ENCODE measurements at places on chromosomes 3 and 15. TPM values are rescaled to one million over a fixed set of nuclear protein-coding genes. Genes with fewer than 3 reads are reported as not detected.
A peak's percentile ranks its signal among the peaks of the same experiment; 100 is the strongest.

Gene WDR93
- total RNA-seq = 1.1 TPM

- no peak for DNase-seq
Observed at GRCh38 chr15:85600001-85600400, 194.7 kb downstream of the KLHL25 start.

Gene GHSR
- not detected for total RNA-seq

GRCh38 chr3:10370429-10370828, 49.5 kb upstream of the SEC13 start:
- no peak for DNase-seq

DNA sequence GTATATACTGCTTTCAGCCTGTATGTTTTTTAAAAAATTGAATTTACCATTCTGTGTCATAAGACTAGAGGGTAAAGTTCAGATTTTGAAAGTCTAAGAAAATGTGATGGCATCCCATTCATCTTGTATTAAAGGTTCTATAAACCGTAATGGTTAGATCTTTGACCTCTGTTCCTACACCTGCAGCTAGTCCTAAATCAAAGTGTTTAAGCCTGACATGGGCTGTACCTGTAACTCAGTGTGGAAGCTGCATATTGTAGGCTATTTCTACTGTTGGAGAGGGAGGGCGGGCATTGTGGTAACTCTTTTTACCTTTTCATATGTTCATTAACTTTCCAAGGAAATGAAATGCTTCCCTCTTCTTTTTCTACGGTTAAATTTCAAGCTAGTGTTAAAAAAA, 53.9 kb downstream of the ARHGEF26 start:
- no peak for DNase-seq

DNA sequence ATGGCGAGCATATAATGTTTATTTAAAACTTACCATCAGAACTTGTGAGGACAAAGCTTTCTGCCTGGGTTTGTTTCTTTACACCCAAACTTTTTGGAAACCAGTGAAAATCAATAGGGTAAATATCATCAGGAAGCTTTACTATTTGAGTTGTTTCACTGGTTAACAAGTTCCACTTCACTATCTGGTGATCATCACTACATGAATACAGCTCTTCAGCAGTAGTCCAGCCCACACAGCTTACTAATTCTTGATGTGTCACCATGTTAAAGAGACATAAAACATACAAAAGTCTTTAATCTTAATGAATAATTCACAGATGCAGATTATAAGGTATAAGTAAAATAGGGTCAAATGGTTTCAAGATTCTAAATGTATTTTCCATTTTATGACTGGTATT, 17.6 kb downstream of the IFT80 start:
- DNase-seq = no peak

Gene STXBP5L
- 13.3 TPM for total RNA-seq

Gene SIDT1
- total RNA-seq = 1.1 TPM

Gene ITGA11
- total RNA-seq = 1.2 TPM

DNA sequence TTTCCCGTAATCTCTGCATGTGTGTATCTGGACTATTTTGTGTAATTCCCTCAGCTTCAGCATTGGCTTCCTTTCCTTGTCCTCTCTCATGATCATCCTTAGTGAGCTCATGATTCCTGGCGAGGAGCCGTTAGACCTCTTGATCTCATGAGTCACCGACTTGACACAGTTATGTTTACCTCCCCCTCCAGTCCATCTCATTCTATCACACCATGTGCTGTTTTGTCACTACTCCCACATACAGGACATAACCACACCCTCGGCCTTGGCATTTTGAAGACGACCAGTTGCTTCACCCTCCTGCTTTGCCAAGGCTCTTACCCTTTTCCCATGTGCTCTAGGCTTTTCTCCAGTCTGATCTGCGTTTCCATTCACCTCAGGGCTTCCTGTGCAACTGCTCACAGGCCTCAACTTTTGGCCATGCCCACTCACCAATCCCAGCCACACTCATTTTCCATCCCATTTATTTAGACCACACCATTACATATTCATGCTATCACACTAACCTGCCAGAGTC, 41.5 kb downstream of the CP start:
- DNase-seq = peak; percentile 96

- peak; percentile 90 for DNase-seq
Observed at GRCh38 chr3:155233213-155233612, 60.3 kb downstream of the STRIT1 start.

GRCh38 chr3:146532406-146532805, 12.0 kb downstream of the PLSCR1 start:
- DNase-seq = no peak

DNA sequence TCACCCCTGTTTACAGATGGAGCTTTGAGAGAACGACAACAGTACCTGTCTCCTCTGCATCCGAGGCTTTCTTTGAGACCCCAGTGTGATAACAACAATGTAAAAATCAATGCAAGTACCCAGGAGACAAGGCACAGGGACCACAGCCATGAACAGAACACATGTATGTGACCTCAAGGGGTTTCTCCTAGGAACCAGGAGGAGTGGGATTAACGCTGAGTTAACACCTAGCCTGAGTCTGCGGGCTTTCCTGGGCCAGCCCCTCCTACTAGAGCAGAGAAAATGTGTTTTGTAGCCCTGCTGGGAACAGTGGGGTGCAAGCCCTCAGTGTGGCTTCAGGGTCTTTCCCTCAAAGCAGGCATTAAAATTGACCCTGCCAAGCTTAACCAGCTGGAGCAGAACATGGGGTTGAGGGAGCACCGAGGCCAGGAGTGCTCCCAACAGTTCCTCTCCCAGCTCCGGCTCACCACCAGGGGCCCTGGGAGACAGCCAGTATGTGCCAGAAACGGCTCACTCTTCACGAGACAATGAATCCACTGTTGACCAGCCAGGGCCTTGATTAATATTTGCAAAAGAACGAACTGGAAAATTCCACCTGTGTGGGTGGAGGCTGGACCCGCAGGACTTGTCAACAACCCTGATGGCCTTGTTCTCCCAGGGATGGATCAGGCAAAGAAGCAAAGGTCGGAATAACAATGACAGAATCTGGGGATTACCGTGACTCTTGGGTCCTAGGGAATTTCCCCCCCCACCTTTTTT, 3.6 kb downstream of the CHDH start:
- no peak for DNase-seq

Gene LTF
- total RNA-seq = 0.36 TPM

Gene RARRES1
- total RNA-seq = 13.0 TPM

Gene LRTM1
- not detected for total RNA-seq

Gene KLHL24
- 144 TPM for total RNA-seq

Gene MED12L
- 0.71 TPM for total RNA-seq

GRCh38 chr15:90989040-90989768, 5.1 kb downstream of the PRC1 start:
- no peak for DNase-seq

Gene OXNAD1
- 11.6 TPM for total RNA-seq

Gene DUSP7
- 6.8 TPM for total RNA-seq

Gene DNAH12
- 0.28 TPM for total RNA-seq

DNA sequence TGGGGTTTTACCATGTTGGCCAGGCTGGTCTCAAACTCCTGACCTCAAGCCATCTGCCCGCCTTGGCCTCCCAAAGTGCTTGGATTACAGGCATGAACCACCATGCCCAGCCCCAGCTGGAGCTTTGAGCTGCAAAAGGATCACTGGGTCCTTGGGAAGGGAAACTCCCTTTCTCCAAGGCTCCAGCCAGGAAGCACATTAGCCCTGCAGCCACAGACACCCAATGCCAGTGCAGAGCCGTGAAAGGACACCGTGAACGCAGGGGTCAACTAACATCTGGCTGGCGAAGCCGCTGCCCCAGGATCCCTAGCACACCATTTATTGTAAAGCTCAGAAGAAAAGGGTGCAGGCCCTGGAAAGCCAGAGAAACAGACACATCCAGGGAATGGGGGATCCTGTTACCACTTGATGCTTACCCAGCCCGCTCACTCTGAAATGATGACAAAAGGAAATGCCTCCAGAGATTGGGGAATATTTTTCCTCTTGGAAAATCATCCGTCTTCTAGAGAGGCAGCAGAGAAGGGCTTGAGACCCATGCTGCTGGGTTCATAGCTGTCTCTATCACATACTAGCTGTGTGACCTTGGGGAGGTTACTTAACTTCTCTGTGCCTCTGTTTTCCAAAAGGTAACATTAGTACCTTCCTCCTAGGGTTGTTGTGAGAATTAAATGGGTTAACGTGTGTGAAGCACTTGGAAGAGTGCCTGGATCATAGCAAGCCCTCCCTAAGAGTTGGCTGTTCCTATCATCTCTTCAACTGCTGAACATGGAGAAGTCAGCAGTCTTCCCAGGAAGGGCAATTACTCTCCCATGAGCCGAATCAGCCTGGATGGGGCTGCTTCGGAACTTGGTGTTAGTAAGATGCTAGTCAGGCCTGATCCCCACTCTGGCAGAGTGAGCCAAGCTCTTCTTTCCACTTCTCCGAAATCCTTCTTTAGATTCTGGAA, 40.8 kb downstream of the LMCD1 start:
- no peak for DNase-seq

DNA sequence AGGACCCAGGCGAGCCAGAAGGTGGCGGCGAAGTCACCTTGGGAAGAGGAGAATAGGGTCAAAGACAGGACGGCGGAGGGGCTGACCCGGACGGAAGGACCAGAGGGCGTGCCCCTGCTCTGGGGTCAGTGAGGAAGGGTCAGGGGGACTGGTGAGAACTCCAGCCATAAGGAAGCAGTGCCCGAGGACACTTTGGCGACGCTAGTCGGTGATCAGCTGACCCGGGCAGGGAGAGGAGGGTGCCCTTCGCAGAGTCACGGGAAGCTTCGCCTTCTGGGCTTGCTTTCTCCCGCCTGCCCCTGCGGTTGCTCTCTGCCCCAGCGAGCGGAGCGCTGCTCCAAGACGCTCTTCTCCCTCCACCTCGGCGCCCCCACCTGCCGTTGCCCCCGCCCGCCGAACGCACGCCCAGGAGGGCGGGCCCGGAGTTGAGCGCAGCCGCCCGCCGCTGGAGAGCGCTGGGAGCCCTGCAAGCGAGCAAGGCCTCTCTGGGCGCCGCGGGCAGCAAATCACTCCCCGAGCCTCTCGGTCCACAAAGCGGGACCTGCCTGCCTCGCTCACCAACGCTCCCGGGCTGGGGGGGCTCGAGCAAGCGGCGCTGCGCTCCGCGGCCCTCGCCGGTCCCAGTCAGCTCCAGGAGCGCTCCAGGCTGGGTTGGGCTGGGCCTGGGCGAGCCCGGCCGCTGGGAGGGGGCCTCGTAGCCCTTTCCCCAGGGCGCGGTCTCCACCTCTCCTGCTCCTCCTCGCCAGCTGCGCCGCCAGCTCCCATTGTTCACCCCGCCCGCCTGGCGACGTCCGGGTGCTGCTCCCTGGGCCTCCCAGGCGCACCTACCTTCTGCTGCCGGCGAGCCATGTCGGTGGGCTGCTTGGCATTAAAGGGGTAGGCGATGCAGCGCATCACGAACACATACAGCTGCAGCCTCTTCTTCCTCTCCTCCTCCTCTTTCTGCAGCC, 1.2 kb downstream of the CADPS start:
- DNase-seq = no peak

DNA sequence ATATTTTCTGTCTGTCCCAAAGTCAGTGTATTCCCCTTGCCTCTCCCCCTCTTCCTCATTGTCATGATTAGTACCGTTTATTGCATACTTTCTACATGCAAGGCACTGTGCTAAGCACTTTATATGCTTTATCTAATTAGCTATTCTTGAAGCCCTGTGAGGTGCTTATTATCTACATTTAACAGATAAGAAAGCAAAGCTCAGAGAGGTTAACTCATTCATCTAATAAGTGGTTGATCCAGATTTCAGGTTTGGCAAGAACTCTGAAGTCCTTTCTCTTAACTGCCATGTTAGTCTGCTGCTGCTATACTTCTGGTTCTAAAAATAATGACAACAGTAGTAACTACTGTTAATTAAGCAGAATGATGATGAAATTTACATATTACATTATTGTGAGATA, 13.5 kb downstream of the IQGAP1 start:
- no peak for DNase-seq

Gene GPR156
- total RNA-seq = 1.5 TPM

- no peak for DNase-seq
Observed at GRCh38 chr3:152428577-152428976, 159.8 kb downstream of the MBNL1 start.

- DNase-seq = peak; percentile 63
Observed at GRCh38 chr15:68783226-68784058, 37.3 kb downstream of the ANP32A start.

DNA sequence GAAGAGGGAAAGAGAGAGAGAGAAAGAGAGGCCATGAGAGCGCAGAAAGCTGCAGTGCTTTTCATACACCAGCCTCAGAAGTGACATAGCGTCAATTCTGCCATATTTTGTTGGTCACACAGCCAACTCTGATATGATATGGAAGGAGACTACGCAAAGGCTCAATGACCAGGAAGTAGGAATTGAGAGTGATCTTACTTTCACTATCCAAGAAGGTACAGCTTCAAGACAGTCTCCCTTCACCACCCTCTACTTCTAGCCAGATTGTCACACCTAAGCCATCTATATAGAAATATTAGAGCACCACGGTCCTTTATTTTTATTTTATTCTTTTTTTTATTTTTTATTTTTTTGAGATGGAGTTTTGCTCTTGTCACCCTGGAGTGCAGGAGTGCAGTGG, 21.1 kb downstream of the PARP15 start:
- no peak for DNase-seq

Gene CHDH
- total RNA-seq = 1.8 TPM

Gene BSN
- 0.81 TPM for total RNA-seq

GRCh38 chr3:46868948-46869347, 5.7 kb upstream of the MYL3 start:
- DNase-seq = no peak

DNA sequence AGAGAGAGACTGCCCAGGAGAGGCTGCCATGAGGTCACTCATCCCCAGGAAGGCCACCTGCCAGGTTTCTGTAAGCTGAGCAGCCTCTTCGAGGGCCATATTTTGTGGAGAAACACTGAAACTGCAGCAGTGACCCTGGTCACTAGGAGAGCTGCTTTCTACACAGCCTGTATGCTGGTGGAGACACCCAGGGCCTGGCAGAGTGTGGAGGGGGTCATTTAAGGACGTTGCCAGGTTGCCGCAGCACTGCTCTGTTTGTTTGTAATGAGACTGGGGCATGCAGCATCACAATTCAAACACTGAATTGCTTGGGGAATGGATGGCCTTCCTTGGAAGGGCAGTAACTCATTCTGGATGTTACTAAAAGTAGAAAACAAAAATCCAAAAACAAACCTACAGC, 104.9 kb upstream of the TRIM42 start:
- no peak for DNase-seq

Gene TM4SF1
- total RNA-seq = 32.1 TPM

DNA sequence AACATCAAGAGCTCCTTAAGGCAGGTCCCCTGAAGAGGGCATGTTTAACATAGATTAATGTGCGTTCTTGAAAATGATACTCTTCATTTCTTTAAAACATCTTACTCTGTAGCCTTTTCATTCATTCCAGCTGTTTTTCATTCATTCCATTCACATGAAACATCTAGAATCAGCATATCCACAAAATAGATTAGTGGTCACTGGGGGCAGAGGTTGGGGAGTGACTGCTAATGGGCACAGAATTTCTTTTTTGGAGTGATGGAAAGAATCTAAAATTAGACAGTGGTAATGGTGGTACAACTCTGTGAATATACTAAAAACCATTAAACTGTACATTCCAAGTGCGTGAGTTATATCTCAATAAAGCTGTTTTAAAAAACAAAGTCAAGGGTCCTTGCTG, 15.4 kb upstream of the CXCR6 start:
- DNase-seq = no peak

Gene LIPC
- not detected for total RNA-seq

Gene EPB42
- not detected for total RNA-seq
